C1 segment of cervical spinal cord (tissue), 14 donors: ENCODE measurements at places on chromosomes 6 and 20.

GRCh38 chr6:169034516-169035167 lies 219.0 kb downstream of the THBS2 start:
- no peak for DNase-seq

DNA sequence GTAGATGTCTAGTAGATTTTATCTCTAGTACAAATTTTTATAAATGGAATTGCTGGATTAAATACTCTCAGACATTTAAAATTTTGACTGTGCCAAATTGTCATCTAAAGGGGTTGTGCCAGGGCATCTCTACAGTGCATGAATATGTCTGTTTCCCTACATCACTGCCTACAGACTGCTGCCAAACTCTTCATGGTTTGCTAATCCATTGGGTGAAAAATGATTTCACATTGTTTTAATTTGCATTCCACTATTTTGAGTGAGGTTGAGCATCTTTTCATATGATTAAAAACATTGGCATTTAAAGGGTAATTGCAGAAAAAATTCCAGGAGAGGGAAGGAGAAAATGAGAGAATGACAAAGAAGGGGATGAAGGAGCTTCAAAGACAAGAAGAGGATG lies 267.7 kb upstream of the RNF24 start:
- DNase-seq = no peak

DNA sequence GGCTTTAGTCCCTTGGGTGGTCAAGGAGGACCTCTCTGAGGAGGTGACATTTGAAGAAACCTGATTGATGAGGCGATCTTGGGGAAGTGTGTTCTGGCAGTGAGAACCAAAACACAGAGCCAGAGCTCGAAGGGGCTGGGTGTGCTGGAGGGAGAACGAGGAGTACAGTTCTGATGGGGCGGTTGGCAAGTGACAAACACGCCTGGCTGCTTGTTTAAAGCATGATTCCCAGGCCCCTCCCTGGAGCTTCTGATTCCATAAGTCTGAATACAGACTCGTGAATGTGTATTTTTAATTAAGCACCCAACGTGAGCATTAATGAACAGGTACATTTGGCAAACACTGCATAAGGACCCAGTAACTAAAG lies 886 bp upstream of the NFATC2 start:
- no peak for DNase-seq

DNA sequence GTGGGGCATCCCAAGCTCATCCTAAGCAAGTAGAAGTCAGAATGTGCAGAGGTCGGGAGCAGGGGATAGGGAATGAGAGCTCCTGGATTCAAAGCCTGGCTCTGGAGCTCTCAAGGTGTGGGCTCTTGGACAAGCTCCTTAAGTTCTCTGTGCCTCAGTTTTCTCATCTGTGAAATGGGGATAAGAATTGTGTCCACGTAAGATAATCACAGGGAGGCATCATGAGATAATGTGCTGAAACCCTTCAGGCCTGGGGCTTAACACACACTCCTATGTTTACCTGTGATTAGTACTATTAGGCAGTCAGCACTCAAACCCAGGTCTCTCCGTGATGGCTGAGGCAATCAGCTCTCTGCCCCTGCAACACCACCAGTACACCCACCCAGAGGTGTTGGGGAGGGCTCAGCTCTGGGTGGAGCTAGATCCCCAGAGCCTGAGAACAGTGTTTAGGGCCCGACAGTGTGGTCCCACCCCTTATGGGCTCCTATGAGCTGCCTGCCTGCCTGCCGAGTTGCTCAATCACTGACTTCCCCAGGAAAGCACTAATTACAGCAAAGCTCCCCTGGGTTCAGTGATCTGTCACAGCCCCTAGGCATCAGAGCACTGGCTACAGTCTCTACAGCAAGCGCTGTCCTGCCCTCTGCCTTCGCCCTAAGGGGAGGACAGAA lies 6.3 kb upstream of the SIRPA start:
- no peak for DNase-seq

- DNase-seq = no peak
Measured at GRCh38 chr6:130776287-130776925, 50.8 kb upstream of the SMLR1 start.

DNA sequence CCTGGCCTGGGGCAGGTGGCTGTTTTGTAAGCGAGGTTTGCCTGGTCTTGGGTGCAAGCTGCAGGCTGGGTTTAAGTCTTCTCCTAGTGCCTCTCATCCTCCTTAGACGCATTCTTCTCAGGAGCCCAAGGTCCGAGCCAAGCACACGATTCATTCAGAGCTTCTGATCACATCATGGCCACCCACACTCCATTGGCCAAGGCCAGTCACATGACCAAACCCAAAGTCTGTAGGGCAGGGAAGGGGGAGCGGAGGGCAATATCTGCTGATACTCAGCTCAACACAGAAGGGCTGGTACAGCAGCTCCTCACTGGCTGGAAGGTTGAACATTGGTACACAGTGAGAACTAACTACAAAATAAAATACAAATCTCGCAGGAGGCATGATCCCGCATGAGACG lies 177.2 kb upstream of the AFDN start:
- DNase-seq = no peak

DNA sequence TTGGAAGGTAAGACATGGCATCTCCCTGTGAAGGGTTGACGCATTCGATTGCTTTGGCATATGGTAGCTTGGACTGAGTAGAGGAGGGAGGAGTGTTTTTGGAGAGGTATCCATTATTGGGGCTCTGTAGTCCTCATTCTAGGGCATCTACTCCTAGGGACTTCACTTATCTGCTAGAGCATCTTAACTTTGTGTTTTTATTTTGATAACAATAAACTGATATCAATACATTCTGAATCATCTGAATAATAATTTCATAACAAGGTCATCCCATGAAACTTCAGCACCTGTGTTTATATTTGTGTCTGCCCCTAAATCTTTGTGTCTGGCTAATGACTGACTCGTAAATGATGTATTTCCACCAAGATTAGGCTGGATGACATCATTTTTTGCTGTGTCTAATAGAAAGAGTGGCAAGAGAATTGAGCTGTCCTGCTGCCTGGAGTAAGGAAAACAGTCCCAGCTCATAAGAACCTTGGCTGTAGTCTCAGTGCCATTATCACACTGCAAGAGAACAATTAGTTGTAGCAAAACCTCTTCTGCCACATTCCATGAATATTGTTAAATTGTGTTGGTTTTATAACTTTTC lies 288.5 kb downstream of the PRL start:
- DNase-seq = no peak

- no peak for DNase-seq
Measured at GRCh38 chr6:95846652-95847051, 169.1 kb upstream of the FUT9 start.

DNA sequence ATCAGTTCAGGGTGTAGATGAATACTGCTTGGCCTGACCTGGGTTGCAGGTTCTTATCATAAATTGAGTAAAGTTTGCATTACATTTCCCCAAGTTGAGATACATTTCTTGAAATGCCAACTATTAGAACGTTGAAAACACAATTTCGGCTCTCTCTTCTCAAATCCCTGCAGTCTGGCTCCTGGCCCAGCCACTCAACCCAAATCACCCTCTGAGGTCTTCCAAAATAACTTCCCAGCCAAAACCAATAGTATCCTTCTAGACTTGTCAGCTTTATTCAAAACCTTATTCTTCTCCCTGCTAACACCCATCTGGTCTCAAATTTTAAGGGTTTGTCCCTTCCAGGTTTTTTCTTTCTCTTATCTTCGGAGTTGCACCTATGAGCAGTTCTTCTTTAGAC lies 263.6 kb downstream of the EYA4 start:
- DNase-seq = no peak

DNA sequence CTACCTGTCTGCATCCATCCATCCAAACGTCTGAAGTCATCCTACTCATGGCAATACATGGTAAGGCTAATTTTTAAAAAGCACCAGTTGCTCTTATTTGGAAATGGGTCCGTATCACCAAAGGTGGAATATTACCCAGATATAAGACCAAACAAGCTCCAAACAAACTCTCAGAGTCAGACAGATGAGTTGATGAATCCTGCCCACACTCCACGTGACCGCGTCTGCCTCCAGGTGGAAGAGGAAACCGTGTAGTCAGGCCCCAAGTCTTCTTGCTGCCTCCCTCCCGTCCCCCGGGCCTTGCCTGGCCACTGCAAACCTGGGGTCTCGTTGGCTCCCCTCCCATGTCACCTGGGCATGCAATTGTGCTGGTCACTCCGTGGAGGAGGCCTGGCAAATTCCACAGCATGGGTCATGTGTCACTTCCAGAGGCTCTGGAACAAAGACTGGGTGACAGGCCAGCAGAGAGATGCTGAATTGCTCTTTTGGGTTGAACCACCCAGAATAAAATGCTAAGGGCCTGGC lies 31.8 kb downstream of the CTCFL start:
- no peak for DNase-seq

DNA sequence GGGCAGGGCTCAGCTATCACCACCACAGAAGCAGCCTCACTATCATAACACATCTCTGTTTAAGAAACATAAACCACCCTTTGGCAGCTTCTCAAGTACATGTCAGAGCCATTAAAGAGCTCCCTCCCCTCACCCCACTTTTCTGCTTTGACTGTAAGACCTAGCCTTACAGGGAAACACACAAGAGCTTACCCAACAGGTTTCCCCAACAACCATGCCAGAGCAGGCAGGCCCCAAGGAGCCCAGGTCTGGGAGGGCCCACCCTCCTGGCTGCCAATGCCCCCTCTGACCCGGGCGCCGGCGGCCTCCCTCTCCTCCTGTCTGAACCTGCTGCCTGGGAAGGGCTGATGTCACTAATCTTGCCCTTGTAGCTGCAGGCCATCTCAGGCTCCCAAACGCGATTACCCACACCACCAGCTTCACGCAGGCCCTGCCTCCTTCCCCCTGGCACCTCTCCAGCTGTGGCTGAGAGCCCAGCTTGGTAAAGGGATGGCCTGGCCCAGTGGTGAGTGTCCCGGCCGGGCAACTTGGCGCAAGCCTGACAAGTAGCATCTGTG lies 402.0 kb downstream of the MAFB start:
- DNase-seq = no peak

GRCh38 chr20:40702504-40702903 lies 13.5 kb upstream of the MAFB start:
- no peak for DNase-seq

GRCh38 chr20:7667194-7667593 lies 273.1 kb downstream of the HAO1 start:
- DNase-seq = no peak

DNA sequence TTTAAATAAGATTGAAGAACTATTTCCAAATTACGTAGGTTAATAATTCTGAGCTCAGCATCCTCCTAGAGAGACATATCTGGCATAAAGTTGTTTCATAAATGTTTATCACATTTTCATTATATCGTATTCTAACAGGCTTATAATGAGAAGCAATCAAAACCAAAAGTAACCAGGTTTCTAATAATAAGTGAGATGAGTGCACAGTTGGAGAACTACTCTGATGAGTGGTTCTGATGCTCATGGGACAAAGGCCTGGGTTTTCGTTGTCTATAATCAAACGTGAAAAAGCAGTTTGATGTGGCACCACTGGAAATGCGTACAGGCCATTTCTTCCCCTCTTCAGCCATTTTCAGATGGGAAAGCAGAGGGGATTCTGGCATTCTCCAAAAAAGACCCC lies 4.7 kb upstream of the SERPINB6 start:
- no peak for DNase-seq

DNA sequence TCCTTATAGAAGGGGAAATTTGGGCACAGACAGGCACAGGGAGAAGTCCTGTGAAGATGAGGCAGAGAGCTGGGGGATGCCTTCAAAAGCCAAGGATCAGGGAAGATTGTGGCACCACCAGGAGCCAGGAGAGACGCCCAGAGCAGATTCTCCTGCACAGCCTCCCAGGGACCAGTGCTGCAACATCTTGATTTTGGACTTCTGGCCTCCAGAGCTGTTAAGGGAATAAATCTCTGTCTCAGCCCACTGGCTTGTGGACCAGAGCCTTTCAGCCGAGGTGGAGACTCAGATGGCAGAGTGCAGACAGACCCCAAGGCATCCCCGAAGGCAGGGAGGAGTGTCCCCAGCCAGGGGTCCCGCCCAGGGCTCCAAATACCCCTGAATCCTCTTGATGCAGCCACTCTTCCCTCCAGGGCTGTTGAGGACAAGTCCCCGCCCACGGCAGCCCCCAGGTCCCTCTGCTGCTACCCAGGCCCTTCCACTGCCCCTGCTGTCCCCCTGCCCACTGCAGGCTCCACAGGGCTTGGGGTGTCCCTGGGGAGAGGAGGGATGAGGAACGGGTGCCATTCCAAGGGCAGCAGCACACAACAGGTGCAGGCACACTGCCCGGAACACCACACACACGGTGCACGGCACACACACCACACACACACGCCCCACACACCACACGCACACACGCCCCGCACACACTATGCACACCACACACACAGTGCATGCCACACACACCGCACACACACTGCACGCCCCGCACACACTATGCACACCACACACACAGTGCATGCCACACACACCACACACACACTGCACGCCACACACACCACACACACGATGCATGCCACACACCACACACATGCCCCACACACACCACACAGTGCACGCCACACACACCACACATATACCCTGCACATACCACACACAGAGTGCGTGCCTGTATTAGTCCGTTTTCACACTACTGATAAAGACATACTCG lies 311.4 kb downstream of the TAF4 start:
- no peak for DNase-seq
